ENCODE measurements at places on chromosomes 11 and 22.

GRCh38 chr22:39617970-39618757 lies 47.6 kb downstream of the CACNA1I start:
- DNase-seq, result no peak

- DNase-seq, result peak; percentile 8
These were observed 10.1 kb downstream of the CBX6 start for GRCh38 chr22:38861927-38862326.

GRCh38 chr11:117613521-117613920 lies 183.5 kb downstream of the DSCAML1 start:
- DNase-seq, result no peak

DNA sequence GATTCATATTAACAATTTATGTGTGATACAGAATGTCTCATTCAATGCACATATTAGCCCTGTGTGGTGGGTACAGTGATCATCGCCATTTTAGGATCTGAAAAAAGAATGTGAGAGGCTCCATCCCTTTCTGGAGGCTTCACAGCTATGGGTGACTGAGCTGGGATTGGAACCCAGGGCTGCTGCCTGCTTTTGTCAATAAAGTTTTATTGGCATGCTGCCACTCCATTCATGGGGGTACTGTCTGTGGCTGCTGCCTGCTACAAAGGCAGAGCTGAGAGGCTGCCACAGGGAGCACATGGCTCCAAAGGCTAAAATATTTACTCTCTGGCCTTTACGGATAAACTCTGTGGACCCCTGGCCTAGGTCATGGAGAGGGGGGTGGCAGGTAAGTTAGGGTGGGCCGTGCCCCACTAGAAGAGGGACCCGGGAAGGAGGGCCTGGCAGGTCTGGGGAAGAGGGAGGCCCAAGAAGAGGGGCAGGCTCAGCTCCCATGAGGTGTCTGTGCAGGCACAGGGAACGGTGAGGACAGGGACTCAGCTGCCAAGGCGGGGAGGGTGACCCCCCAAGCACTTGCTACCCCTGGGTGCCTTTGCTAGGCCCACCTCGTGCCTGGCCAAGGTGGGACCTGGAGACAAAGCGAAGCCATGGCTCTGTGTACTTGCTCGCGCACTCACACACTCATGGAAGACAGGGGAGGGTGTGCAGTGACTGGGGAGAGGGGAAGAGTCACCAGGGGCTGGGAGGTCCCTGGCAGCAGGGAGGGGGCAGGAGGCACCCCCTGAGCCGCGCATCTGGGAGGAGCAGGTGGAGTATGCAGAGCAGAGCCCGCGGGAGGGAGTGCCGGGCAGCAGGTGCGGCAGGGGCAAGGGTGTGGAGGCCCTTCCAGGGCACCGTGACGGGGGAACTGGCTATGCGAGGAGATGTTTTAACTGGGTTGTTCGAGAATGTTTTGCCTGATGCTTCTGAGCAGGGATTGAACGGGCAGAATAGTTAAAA lies 335.3 kb downstream of the CTTN start:
- no peak for DNase-seq

- DNase-seq, result no peak
These were observed 227.3 kb upstream of the ARHGAP42 start for GRCh38 chr11:100459811-100460210.

DNA sequence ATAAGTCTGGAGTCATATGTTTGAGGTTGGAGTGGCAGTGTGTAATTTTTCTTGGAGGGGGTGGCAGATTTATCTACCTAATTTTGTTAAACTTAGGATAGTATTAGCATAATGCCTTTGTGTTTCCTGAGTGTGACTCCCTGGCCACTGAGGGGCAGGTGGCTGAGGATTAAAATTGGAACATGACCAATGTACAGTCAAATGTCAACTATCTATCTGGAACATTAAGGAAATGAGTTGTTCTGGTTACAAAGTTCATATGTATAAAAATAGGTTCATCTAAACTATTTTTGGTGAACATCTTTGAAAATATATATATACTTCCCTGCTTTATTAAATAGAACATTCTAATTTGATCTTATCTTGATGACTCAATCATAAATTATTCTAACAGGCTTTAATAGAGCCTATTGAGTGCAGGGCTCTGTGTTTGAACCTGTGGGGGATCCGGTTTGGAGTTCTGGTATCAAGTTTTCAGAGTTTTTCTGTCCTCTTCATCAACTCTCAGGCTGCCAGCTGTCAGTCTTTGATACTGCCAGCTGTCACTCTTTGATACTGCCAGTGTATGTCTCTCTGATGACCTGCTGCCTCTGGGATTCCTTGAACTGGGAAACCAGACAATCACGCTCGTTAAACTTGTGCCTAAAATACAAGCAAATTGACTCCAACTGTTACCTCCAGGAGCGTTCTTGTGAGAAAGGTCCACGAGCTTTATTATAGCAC lies 309.6 kb downstream of the METTL15 start:
- DNase-seq, result peak; percentile 2

- no peak for DNase-seq
These were observed 5.3 kb downstream of the SERPIND1 start for GRCh38 chr22:20779014-20779817.

DNA sequence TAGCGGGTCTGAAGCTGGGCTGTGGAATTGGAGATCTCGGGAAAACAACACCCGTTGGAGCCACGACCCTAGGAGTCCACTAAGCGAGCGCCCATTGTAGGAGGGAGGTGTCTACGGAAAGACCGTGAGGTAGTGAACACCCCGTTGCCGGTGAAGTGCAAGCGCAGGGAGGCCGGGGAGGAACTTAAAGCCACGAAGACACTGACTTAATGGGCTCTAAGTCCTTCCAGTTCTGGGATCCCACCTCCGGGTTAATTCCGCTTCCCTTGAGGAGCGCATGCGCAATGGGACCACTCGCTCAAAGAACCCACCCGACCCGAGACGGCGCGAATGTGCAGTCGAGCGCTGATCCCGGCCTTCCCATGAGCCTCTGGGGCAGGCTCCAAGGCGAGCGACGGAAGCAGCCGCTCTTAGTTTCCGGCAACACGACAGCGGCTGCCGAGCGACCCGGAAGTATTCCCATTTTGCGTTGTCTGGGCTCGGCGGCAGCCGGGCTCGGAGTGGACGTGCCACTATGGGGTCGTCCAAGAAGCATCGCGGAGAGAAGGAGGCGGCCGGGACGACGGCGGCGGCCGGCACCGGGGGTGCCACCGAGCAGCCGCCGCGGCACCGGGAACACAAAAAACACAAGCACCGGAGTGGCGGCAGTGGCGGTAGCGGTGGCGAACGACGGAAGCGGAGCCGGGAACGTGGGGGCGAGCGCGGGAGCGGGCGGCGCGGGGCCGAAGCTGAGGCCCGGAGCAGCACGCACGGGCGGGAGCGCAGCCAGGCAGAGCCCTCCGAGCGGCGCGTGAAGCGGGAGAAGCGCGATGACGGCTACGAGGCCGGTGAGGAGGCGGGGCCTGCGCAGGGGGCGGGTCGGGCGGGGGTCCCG lies at the start of gene SART1:
Gene SART1 (plus strand): TSS at position 468 of the 874 bp plus-strand sequence. CDS start 47 bp downstream, at position 515.
- DNase-seq, result peak; percentile 96

GRCh38 chr11:103870821-103871309 lies 165.6 kb upstream of the DDI1 start:
- no peak for DNase-seq

GRCh38 chr22:22714600-22715335 lies 70.4 kb downstream of the GGTLC2 start:
- no peak for DNase-seq

GRCh38 chr22:33577862-33578411 lies 342.3 kb downstream of the LARGE1 start:
- DNase-seq, result no peak

DNA sequence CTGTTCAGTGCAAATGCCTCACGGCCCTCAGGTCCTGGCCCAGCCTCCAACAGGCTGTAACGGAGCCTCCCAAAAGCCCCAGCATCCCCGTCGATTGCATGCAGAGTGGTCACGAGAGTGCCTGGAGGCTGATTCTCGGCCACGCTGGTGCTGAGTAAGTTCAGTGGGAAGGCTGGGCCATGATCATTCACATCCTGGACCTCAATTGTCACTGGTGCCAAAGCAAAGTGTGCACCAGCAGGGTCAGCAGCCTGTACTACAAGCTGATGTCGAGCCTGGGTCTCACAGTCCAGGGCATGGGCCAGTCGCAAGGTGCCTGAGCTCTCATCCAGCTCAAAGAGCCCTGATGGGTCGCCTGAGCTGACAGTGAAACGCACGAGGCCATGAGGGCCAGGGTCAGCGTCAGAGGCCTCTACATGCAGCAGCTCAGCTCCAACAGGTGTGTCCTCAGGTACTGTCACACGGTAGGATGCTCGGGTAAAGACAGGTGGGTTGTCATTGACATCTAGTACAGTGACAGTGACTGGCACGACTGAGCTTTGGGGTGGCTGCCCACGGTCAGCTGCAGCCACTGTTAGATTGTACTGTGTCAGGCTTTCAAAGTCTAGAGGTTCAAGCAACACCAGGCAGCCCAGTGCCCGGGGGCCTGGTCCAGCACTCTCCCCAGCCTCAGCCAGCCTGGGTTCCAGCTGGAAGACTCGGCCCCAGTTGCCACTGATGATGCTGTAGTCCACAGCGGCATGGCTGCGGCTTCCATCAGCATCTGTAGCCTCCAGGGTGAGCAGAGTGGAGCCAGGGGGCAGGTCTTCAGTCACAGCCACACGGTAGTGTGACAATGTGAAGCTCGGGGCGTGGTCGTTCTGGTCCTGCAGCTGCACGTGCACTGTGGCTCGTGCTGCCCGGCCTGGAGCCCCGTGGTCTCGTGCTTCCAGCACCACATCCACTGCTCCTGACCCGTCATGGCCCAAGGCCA lies 4.5 kb upstream of the TPP1 start:
- DNase-seq, result no peak

- DNase-seq, result peak; percentile 13
These were observed 9.3 kb downstream of the TNKS1BP1 start for GRCh38 chr11:57315491-57315890.

DNA sequence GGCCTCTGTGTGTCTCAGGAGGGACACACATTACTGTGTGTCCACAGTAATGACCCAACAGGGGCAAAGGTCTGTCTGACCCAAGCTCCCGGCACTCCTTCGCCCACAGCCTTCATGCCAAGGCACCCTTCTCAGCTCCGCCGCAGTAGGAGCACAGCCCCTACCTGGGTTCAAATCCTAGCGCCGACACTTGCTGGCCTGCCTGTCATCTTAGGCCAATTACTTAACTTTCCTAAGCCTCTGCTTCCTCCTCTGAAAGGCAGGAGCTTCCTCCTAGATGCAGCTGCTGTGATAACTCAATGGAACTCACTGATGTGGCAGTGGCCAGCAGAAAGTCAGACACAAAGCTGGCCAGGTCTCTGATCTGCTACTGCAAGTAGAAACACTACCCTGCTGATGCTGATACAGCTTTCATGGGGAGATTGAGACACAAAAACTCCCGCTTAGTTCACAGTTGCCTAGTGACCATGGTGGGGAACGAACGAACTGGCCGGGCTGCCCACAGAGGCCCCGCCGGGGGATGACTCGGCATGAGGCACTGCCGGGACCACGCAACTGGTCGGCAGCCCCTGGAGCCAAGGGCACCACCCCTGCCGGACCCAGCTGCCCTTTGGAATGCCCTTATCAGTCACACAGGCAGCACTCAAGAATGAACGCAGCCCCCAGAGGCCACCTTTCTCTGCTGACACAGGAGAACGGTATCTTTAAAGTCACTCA lies 8.1 kb downstream of the EHD1 start:
- peak; percentile 49 for DNase-seq

DNA sequence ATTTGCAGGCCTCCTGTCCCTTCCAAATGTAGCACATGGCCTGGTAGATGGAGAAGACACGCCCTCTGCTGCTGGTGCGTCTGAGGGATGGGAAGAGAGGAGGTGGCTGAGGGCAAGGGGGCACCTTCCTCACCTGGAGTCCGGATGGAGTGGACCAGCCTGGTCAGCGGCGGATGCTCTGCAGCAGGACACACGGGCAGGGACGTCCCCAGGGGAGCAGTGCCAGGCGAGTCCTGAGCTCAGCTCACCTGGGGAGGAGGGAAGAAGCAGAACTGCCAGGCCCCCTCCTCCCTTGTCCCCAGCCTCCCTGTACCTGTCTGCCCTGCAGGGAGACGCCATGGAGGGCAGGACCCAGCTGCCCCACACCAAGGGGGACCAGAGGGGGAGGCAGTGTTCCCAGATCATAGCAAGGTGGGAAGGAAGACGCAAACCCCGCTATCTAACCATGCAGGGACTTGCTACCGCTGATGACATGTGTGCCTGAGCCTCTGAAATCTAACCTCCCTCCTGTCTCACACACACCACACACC lies 1495.9 kb downstream of the BRD1 start:
- no peak for DNase-seq

- no peak for DNase-seq
These were observed 1.9 kb downstream of the GDPD4 start for GRCh38 chr11:77299528-77299993.

DNA sequence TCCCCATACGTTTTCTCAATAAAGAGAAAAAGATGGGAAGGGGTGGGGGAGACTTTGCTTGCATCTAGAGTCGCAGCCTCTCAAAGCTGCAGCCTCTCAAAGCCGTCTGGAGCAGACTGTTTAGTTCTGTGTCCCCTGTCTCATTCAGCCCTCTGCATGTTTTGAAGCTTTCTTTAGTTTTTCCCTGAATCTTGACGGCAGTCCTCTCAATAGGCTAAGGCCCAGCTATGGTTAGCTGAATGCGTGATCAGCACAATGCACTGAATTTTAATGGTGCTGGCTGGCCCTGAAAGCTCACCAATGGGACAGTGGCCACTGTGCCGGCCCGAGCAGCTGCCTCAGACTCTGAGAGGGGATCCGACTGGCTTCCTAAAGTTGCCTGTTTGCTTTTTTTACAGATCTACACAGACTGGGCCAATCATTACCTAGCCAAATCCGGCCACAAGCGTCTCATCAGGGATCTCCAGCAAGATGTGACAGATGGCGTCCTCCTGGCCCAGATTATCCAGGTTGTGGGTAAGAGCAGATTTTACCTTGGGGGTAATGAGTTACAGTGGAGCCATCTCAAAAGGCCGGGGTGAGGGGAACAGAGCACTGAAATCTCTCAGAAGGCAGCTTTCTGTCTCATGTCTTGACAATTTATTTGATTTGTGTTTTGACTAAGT lies 119.6 kb downstream of the NAV2 start:
- DNase-seq, result no peak

Measured in retina (tissue), 1 donor.